ENCODE measurements at places on chromosomes 12 and 14.
A peak's percentile ranks its signal among the peaks of the same experiment; 100 is the strongest.

GRCh38 chr14:65731933-65732506 lies 319.5 kb downstream of the FUT8 start:
- no peak for DNase-seq

DNA sequence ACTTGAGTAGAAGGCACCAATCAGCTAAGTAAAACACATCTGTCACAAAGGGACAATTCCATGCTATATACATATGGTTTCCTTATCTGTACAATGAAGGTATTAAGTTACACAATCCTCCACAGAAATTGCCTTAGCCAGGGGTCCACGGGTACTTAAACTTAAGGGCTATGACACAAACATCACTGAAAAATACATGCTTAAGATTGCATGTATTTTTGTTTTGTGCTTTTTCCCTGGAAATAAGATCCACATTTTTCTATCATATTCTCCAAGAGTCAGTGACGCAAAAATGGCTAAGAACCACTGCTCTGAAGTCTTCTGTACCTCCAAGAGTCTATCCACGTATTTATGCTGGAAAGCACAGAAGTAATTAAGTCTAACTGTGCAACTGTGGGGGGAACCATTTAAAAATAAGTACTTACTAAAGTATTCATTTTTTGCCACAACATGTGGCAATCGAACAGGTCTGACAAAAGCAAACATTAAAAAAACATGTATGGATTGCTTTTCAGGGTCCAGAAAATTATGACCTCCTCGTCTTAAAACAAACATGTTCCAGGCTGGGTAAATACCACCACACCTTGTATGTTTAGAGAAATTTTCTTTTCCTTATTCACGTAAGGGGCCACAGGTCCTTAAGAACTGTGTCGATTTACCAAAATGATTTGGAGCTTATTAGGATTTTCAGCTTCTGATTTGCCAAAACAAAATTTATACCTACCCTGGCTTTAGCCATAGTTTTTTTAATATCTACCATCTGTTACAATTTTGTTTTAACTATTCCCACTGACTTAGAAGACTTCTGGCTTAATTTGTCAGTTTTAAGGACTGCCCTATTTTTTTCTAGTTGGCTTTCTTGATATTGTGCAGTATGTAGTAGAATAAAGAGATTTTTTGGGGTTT lies 2.8 kb downstream of the SLC38A2 start:
- DNase-seq = no peak

DNA sequence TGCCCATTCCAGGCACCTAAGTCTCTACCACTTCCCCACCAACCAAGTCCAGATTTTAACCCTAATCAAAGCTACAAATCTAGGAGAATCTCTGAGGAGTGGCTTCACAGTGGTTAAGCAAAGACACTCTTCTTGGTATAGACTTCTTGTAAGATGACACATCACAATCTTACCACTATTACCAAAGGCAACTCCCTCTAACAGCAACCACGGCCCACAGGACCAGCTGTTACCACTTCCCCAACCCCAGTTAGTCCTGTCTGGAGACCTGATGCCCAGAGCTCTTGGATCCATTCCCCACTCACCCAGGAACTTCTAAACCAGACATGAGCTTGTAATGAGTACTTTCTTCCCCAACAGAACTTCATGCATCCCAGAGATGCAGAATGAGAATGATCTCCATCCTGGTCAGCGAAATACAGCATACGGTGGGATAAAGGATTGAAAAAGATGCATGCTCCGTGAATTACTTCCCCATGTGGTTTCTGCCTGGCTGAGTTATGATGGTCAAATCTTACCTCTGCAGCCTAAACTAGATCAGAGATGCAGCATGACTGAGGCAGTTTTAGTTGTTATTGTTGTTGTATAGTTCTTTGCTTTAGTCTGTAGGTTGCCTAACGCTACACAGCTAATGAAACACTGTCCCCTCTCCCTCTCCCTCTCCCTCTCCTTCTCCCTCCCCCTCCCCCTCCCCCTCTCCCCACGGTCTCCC lies 87.7 kb upstream of the FOXN3 start:
- DNase-seq = peak; percentile 80

DNA sequence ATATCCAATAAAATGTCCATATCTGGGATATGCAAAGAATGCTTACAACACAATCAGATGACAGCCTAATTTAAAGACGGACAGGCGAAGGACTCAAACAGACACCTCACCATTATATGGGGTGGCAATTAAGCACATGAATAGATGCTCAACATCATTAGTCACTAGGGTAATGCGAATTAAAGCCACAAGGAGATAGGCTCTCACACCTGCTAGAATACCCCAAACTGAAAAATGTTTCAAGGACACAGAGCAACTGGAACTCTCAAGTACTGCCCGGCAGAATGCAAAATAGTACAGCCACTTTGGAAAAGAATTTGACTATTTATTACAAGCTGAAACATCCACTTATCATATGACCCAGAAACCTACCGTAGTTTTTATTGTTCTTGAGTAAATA lies 42.9 kb downstream of the FERMT2 start:
- DNase-seq = no peak

GRCh38 chr12:39595928-39596327 lies 23.7 kb downstream of the ABCD2 start:
- DNase-seq = no peak

- no peak for DNase-seq
Observed at GRCh38 chr14:29168149-29168548, 401.6 kb downstream of the FOXG1 start.

DNA sequence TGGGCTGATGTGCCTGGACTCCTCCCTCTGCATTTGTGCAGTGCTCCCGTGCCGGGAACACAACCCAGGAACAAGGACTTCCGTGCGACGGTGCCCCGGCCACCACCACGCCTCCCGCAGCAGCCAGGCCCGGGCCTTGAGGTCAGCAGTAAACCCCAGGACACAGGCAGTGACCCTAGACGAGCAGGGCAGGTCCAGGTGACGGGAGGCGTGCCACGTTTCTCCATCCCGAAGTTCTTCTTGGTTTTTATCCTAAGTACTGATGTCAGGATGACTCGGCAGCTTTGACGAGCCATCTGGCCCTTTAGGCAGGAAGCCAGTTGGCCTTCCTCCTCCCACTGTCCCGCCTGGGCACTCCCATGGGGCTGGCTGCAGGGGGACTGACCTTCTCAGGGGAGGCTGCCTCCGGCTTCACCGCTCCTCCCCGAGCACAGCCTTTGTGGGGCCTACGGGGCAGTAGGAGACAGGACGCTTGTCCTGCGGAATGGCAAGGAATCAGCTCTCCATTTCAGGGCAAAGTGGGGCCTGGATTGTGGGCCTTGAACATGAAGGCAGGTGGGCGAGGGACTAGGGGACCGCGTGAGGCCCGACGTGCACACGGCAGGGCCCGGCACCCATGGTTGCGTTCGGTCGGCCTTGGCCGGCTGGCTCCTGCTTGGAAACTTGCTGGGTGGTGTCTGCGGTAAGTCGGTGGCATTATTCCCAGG lies 94.1 kb downstream of the FBXL14 start:
- peak; percentile 50 for DNase-seq

Data from suppressor macrophage treated with lipopolysaccharide for 1 hour (primary cell).